ENCODE measurements at places on chromosomes 13 and 19. TPM values are rescaled to one million over a fixed set of nuclear protein-coding genes. Genes with fewer than 3 reads are reported as not detected.

Gene CGB7
- total RNA-seq: not detected

Gene SMIM44
- total RNA-seq: not detected

Gene MOB3A
- 200 TPM for total RNA-seq

Gene ZNF729
- total RNA-seq: not detected

Gene FGF21
- total RNA-seq: not detected

Gene USP12
- total RNA-seq: 21.4 TPM

Gene EXOSC5
- 25.9 TPM for total RNA-seq

Gene DENND1C
- total RNA-seq: 126 TPM
